Omental fat pad (tissue), 4 donors: ENCODE measurements at places on chromosomes 11 and 22. TPM values are rescaled to one million over a fixed set of nuclear protein-coding genes. Genes with fewer than 3 reads are reported as not detected.

The MYEOV gene
- 0.95 TPM for total RNA-seq

The CHCHD10 gene
- 37.8 TPM for total RNA-seq

The SCN4B gene
- total RNA-seq = 1.3 TPM

The OSM gene
- 7.1 TPM for total RNA-seq

The OR51B5 gene
- total RNA-seq = 0.36 TPM

- DNase-seq = no peak
Observed at GRCh38 chr11:96538622-96539021, 148.8 kb downstream of the JRKL start.

- no peak for DNase-seq
Observed at GRCh38 chr22:36086170-36086490, 57.5 kb upstream of the RBFOX2 start.

- DNase-seq = no peak
Observed at GRCh38 chr11:104588970-104589369, 309.3 kb downstream of the CASP12 start.

GRCh38 chr22:26586556-26587325 is 3.2 kb downstream of the TPST2 start:
- DNase-seq = no peak

- DNase-seq = no peak
Observed at GRCh38 chr22:31160328-31160978, 471 bp downstream of the RNF185 start.

GRCh38 chr11:2726964-2727363 is 27.2 kb upstream of the KCNQ1OT1 start:
- no peak for DNase-seq

DNA sequence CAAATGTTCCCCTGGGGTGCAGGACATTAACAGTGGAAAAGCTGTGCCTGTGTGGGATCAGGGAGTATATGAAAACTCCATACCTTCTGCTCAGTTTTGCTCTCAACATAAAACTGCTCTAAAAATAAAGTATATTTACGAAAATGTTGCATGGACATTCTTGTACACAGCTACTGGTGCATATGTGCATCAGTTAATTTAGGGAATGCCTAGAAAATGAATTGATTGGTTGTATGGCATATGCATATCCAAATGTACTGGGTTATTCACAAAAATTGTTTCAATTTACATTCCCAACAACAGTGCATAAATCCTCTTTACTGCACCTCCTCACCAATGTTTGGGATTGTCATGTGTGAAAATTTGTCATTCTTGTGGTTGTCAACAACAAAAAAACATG is 251.1 kb upstream of the MPPED2 start:
- no peak for DNase-seq

DNA sequence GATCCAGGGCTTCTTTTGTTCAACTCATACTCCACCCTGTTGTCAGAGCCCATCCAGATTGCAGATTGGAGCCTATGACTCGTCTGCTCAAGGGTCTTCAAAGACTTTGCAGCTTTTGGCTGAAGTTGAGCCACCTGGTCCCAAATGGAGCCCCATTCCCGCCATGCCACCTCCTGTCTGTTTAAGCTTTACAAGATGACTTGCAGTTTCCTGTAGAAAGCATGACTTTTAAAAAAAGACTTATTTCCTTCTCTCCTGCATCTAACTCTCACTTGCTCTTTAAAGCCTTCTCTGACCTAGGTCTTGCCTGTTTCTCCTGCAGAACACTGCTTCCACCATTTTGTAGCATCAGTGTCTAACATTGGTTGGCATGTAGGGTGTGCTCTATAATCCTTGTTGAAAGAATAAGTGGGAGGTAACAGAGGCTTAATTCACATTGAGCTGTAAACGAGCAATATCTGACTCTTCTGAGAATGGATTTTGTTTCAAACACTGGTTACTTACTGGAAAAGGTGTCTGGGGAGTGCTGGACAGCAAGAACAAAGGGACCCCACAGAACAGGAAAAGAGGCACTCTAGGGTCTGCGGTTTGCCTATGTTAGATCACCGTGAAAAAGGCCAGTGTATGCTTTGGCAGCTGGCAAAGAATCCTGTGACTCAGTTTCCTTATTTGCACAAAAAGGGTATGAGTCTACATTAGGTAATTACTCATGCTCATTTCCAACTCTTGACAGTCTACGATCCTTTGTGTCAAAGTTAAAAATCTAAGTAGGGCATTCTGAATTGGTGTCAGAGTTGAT is 30.3 kb downstream of the NF2 start:
- DNase-seq = no peak

- DNase-seq = no peak
Observed at GRCh38 chr11:831118-831864, 1.5 kb upstream of the CD151 start.

DNA sequence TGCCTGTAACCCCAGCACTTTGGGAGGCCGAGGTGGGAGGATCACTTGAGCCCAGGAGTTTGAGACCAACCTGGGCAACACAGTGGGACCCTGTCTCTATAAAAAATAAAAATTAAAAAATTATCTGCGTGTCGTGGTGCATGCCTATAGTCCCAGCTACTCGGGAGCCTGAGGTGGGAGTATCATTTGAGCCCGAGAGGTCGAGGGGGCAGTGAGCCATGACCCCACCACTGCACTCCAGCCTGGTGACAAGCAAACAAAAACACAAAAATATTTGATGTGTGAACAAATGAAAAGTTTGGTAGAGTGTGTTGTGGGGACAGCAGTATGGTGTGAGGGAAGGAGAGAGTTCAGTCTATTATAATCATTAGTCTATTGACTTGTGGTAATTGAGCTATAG is 90.8 kb upstream of the PARVA start:
- DNase-seq = no peak
